Suppressor macrophage treated with lipopolysaccharide for 1 hour (primary cell): ENCODE measurements at places on chromosomes 2 and 18.

DNA sequence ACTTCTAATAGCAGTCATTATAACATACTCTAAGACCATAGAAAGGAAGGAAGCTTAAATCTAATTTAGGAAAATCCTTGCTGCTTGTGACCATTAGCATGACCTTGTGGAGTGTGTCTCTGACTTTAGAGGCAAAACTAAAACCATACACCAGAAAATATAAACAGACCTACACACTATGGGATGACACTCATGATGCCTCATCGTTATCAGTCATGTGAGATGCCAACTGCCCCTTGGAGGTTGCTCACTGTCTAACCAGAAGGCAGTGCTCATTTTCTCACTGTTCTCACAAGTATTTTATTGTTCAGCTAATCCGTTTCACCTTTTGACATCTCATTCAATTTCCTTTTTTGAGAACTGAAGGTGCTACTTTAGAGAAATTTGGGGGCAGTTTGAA is 376.9 kb downstream of the RND3 start:
- no peak for DNase-seq

DNA sequence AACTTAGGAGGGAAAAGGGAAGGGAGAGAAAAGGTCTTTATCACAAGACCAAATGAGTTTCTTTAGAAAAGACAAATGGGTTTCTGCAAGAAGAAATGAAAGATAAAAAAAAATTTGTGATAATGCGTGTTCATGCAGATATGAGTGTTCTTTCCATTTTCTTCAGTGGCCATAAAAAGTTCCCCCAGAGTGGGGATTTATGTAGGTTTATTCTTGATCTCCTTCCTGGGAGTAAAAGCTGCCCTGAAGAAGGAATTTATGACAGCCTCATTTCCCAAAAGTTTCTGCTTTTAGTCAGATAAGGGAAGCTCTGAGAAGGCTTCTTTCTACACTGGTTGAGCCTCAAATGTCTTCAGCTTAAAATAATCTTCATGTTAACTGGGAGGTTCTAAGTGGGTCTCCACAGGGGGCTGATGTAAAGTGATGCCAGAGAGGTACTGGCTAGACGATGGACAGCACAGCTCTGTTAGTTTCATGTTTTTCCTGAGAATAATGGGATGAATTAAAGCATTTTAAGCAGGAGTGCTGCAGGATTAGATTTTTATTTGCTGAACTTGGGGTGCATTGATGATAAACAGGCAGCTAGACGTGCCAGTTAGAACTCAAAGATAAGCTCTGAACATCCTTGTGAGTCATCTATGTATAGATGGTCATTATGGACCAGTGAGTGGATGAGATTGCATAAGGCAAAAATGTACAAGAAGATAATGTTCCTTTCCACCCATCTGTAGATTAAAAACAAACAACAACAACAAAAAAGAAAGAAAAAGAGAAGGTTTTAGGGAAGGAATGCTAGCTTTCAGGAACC is 99.4 kb upstream of the MSH2 start:
- peak; percentile 39 for DNase-seq

GRCh38 chr2:8893474-8893873 is 56.1 kb upstream of the KIDINS220 start:
- DNase-seq = no peak

GRCh38 chr2:3254442-3254941 is 123.1 kb downstream of the EIPR1 start:
- DNase-seq = no peak

GRCh38 chr2:218070587-218070986 is 1.5 kb downstream of the RUFY4 start:
- DNase-seq = no peak

DNA sequence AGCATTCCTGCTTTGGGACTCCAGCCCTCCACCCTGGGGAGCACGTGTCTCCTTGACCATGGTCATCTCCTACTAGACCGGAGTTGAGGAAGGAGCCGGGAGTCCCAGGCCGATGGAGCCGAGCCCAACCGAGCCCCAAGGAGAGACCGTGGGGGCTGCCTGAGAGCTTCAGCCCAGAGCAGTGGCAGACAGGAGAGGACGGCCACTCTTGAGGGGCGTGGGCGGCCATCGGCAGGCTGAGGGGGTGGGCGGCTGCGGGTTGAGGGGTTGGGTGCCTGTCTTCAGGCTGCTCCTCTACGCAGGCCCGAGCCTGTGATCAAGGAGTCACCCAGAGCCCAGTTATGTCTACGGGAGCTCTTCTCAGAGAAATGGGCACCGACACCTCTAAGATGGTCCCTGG is 158.7 kb downstream of the PXDN start:
- DNase-seq = no peak

- DNase-seq = peak; percentile 82
Observed at GRCh38 chr2:226115102-226115831, 684.4 kb downstream of the IRS1 start.

- DNase-seq = no peak
Observed at GRCh38 chr2:25361261-25362048, 19.7 kb upstream of the DNMT3A start.

DNA sequence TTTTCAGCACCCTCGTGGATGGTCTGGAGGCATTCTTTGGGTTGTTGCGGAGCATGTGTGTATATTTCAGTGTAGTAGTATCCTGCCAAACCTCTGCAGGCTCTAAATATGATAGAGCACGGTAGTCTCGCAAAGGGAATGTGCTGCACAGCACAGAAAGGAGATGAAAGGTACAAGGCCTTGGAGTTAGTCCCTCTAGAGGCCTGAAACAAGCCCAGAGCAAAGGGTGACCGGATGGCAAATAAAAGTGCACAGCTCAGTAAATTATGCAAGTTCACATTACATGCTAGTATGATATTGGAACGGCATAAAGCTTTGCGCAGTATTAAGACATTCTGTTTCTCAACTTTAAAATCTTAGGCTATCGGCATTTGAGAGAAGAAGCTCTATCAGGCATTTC is 294.5 kb upstream of the REV1 start:
- DNase-seq = no peak

- no peak for DNase-seq
Observed at GRCh38 chr18:46279673-46280072, 175.5 kb downstream of the HAUS1 start.

DNA sequence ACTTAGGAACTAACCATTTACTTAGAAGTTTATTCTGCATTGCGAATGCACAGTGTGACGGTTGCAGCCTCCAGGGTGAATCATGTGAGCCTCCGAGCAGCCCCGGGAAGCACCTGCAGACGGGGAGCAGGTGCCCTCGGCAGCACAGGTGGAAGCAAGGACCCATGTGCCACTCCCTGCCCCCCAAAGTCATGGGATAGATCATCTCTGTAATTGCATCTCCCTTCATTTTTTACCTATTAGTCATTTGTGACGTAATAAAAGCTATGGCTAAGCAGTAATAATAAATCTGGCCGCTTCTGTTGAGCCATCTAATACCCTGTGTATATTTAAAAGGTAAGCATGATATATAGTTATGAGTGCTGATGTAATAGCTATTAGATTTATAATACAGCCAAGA is 97.2 kb downstream of the PTGR3 start:
- DNase-seq = no peak

DNA sequence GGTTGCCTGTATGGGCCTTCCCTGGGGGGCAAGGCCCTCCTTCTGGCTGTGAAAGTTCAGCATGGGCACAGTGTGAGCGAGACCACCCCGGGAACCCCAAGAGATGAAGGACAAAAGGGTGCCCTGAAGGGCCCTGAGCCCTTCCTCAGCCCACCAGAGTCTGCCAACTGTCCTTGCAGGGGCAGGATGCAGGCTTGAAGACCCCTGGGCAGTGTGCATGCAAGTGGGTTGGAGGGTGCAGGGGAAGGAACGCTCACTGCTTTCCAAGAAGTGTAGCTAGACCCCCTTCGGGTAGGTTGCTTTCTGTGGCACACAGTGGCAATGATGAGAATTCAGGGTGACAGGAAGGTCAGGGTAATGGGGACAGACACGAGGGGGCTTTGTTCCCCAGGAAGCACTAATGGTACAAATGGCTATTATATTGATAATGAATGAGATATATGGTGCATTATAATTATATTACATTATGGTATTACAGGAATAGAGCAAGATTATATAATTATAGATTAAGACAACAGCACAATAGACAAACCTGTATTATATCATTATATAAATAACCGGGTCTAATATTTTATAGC is 228.7 kb downstream of the ATAD2B start:
- DNase-seq = no peak
